ENCODE measurements at places on chromosomes 3 and 15.

DNA sequence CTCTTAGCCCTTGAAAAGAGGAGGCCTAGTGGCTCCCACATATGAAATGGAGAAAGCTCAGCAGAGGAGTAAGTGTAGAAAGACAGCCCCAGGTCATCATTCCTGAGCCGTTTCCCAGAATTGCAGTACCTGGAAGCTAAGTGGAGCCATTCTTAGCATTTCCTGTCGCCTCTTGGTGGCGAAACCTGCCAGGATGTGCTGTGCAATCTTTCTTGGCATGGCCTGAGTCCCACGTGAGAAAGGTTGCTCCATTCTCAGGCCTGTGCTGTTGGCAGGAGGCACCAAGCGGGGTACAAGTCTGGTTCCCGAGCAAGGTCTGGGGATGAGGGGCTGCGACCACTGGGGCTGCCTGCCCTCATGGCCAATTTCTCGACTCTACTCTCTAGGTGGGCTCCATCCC lies 207.2 kb upstream of the TPM1 start:
- DNase-seq, result no peak

DNA sequence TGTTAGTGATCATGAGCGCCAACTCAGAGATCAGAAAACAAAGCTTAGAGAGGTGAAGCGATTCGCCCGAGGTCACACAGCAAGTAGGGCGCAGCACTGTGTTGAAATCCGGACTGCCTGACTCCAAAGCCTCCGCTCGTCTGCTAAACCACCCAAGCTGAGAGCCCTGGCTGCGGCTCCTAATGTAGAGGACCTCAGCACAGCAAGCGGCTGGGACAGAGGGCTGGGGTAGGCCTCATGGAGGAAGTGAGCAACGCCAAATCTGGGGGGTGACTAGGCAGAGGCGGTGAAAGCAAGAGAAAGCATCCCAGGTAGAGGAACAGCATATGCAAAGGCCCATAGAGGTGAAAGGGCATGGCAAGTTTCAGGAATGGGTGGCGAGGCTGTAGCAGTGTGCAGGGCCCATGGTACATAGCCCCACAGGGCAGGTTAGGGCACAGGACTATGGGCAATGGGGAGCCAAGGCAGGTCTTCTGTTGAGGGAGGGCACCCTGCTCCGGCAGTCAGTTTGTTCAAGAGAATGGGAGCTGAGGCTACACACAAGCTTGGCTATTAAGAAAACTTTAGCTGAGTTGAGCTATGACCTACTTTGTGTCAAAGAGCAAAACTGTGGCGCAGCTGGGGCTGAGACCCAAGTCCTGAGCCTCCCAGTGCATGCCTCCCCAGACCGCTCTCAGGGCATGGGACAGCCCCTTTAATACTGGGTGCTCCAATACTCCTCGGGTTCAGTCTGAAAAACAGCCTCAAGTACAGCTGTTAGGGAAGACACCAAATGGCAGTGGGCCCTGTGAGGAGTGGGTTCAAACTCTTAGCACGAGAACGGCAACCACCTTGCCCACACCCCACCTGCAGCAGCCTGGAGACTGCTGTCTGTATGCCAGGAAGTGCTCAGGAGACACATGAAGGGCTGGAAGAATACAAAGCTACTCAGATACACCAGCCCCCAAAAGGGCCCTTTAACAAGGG lies 988 bp upstream of the CFAP92 start:
- DNase-seq, result peak; percentile 50

- no peak for DNase-seq
Observed at GRCh38 chr3:85881833-85882393, 923.1 kb downstream of the CADM2 start.

DNA sequence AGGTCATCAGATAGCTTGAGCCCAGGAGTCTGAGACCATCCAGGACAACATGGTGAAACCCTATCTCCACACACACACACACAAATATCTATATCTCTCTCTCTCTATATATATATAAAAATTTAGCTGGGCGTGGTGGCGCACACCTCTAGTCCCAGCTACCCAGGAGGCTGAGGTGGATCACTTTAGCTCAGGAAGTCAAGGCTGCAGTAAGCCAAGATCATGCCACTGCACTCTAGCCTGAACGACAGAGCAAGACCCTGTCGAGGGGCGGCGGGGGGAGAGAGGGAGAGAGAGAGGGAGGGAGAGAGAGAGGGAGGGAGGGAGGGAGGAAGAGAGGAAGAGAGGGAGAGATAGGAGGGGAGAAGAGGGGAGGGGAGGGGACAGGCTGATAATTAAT lies 28.0 kb downstream of the PLA2G4F start:
- DNase-seq, result no peak

GRCh38 chr15:67303490-67304363 lies 49.1 kb downstream of the IQCH start:
- peak; percentile 28 for DNase-seq

- DNase-seq, result peak; percentile 94
Observed at GRCh38 chr3:142028243-142028777, 121.0 kb downstream of the TFDP2 start.

DNA sequence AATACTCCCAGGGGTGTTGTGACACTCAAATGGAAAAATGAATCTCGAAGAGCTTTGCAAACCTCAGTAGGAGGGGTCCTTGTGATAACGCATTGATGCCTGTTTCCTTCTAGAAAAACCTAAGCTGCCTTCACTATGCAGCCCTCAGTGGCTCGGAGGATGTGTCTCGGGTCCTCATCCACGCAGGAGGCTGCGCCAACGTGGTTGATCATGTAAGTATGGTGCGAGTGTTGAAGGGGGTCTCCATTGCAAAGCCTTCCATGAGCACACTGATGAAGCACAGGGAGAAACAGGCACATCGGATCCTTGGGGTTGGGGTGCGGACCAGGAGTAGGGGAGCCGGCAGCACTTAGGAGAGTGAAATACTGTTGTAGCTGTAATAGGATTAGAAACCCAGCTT lies 22.3 kb downstream of the ANKDD1A start:
- DNase-seq, result no peak

- DNase-seq, result no peak
Observed at GRCh38 chr3:140710711-140711389, 33.0 kb downstream of the TRIM42 start.

DNA sequence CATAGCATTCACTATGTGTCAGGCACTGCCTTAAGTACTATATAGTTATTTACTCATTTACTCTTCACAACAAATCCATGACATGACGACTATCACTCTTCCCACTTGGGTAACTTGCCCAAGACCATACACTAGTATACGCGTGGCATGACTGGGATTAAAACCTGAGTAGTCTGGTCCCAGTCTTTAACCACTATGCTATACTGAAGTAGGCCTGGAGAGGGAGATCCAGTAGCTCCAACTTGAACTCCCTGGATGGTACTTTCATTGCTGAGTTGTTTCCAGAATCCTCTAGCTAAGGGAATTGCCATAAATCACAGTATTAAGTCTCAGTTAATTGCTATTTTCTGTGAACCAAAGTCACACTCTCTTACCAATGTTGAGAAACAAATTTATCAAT lies 116.2 kb upstream of the LSAMP start:
- DNase-seq, result no peak

DNA sequence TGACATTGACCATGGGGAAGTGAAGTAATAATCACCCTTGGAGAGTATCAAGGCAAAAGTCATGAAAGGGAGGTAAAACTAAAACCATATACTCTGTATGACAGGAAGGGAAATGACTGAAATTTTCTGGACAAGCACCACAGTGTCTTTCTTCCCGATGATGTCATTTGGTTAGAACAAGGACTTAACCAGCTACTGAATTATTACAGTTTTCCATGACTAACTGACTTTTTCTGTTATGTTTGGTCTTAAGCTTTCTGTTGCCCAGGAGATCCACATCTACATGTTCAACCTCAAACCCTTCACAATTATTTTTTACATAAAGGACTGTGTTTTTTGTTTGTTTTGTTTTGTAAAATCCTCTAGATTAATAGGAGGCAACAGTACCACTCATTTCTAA lies 191.9 kb upstream of the IL12A start:
- no peak for DNase-seq

GRCh38 chr3:24480497-24480896 lies 14.2 kb downstream of the THRB start:
- no peak for DNase-seq

DNA sequence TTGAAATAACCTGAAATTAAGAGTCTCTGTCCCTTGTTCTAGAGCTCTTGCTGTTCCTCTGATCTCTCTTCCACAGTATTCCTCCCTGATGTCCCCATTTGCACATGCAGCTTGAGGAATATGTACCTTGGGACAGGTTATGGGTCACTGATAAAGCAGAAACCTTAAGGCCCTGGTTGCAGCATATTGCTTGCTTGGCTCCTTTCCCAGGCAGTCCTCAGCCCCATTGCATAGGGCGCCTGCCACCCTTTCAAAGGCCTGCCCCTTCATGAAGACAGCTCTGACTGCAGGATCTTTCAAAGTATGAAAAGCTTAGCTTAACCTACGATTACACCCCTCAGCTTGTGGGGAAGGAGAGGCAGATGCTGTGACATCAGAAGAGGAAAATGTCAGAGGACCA lies 51.6 kb downstream of the WDR76 start:
- no peak for DNase-seq

DNA sequence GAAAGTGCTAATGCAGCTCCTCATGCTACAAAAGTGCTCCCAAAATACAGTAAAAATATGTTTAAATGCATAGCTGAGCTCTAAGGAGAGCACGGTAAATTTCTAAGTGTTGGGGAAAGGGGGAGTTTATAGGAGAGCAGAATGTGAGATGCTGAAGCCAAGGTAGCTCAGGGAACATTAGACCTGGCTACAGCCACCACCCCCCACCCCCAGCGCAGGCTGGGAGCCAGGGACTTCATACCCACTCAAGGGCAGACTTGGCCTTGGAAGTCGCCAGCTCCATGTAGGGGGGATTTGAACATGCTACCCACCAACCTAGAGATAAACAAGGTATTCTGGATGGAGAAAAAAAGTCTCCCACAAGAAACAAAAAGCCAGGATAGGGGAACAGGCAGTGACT lies 142.2 kb downstream of the MEGF11 start:
- DNase-seq, result no peak

- no peak for DNase-seq
Observed at GRCh38 chr15:34027606-34028005, 11.4 kb downstream of the AVEN start.

DNA sequence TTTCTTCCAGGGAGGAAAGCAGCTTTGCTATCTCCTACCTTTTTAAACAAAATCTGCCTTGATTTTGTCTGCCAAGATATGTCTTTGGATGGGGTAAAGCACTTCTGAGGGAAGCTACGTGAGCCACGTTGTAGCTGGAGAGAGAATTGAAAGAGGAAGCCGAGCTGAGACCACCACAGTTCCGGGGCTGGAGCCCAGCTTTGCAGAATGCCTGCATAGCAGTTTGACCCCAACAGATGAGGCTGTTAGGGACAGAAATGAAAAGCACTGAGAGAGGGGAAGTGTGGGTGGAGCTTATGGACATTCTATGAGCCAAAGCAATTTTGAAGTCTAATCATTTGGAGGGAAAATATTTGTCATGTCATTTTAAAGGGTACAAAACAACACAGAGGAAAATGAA lies 45.4 kb downstream of the LIPC start:
- no peak for DNase-seq

- DNase-seq, result no peak
Observed at GRCh38 chr15:92463826-92464225, 70.1 kb downstream of the ST8SIA2 start.
